ENCODE measurements at places on chromosomes 4 and X.
A peak's percentile ranks its signal among the peaks of the same experiment; 100 is the strongest.

DNA sequence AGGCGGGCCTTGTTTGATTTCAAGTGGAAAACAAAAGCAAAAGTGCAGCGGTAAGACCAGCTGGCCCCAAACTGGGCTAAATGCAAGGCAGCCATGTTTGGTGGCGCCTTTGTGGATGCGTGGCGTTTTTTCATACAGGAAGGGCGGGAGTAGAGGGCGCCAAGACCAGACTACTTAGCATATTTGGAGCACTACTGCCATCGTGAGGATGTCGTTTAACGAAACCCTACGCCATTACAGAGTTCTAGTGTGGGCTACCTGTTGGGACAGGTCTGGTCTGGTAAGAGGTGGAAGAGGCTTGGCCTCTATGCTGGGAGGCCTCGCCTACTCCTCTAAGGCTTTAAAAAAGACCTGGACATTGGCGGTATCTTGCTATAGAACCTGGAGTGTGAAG lies 230.7 kb upstream of the STK26 start:
- no peak for DNase-seq

GRCh38 chr4:149884046-149884445 lies 68.4 kb upstream of the IQCM start:
- no peak for DNase-seq

- DNase-seq: no peak
Observed at GRCh38 chr4:139184129-139184528, 7.1 kb upstream of the ELF2 start.

- no peak for DNase-seq
Observed at GRCh38 chr4:67615119-67615518, 56.6 kb downstream of the STAP1 start.

- DNase-seq: no peak
Observed at GRCh38 chr4:4320528-4320927, 30.5 kb downstream of the ZBTB49 start.

DNA sequence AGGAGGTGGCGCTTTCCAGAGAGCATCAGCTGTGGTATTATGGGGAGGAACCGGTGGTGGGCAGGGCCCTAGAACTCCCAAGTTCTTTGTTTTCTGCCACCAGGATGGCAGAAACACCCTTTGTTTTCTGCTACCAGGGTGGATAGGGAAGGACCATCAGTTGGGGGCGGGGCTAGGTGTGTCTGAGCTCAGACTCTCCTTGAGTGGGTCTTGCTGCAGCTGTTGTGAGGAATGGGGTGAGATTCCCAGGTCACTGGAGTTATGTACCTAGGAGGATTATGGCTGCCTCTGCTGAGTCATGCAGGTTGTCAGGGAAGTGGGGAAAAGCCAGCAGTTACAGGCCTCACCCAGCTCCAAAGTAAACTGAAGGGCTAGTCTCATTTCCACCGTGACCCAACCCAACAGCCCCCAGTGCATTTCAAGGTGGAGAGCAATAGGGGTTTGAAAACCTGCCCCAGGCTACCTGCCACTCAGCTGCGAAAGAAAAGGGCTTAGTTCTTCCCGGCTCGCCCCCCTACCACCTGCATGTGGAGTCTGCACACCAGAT lies 167.8 kb upstream of the FAM241A start:
- DNase-seq: no peak

DNA sequence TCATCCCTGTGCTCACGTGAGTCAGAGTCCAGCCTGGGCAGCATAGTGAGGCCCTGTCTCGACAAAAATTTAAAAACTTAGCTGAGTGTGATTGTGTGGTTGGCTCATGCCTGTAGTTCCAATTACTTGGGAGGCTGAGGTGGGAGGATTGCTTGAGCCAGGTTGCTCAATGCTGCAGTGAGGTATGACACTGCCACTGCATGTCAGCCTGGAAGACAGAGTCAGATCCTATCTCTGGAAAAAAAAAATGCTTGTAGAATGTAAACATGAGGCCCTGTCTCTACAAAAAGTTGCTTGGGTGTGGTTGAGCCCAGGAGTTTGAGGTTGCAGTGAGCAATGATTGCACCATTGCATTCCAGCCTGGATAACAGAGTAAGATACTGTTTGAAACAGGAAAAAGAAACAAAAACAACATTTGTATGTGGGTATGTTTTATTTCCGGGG lies 11.3 kb upstream of the YTHDC1 start:
- no peak for DNase-seq

GRCh38 chr4:151532001-151532708 lies 123.2 kb downstream of the FHIP1A start:
- DNase-seq: no peak

- DNase-seq: no peak
Observed at GRCh38 chrX:154516656-154517100, 646 bp upstream of the FAM3A start.

DNA sequence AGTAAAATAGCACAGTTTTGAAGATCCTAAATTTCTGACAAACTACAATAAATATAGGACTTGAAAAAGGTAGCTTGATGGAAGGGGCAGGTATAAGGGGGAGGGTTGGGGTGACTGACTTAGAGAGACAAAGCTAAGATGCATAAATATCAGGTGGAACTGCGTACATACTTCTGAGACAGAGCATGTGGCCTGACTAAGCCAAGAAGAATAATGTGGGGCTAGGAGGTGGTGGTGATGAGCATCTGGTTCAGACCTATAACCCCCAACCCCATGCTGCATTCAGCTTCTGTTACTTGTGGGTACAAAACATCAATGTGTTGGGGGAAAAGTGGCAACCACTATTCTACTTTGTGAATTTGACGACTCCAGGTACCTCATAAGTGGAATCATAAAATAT lies 19.8 kb downstream of the USP9X start:
- no peak for DNase-seq

GRCh38 chrX:13540602-13541001 lies 28.8 kb upstream of the EGFL6 start:
- no peak for DNase-seq

GRCh38 chrX:74242050-74242449 lies 61.9 kb upstream of the ZCCHC13 start:
- no peak for DNase-seq

DNA sequence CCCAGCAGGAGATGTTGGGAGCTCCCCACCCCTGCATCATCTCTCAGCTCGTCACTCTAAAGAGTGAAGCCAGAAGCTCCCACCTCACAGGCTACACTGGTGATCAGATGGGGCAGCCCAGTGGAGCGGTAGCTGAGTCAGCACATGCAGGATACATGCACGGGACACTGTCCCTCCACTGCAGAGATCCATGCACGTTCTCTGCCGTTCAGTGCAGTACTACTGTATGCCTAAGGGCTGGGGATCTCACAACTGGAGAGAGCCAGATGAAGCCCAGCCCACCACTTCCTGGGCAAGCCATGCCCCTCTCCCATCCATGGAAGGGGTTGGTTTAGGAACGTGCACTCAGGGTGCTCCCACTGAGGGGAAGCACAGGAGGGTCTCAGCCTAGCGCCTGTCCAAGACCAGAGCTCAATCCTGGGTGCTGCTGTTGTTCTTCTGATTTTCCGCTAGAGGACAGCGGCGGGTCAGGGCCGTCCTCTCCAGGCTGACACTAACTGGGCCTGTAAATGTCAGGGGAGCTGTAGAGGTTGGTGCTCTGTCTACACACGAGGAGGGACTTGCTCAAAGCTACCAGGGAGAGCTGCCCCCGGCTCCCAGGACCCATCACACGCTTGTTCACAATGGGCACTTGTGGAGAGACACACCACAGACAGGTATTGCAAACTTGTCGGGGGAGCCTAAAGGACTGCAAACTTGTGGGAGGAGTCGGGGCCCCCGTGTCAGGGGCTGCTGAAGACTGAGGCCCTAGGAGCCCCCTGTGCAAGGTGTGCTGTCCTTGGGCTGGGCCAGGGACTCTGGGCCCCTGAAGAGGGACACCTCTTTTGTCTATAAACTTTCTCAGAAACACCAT lies 18.2 kb upstream of the ABLIM2 start:
- peak; percentile 74 for DNase-seq

All from naive thymus-derived CD8-positive, alpha-beta T cell (primary cell).